ENCODE measurements at places on chromosomes 13 and 19.
A peak's percentile ranks its signal among the peaks of the same experiment; 100 is the strongest.

GRCh38 chr13:22278336-22278929, 607.6 kb downstream of the FGF9 start:
- DNase-seq = peak; percentile 2

DNA sequence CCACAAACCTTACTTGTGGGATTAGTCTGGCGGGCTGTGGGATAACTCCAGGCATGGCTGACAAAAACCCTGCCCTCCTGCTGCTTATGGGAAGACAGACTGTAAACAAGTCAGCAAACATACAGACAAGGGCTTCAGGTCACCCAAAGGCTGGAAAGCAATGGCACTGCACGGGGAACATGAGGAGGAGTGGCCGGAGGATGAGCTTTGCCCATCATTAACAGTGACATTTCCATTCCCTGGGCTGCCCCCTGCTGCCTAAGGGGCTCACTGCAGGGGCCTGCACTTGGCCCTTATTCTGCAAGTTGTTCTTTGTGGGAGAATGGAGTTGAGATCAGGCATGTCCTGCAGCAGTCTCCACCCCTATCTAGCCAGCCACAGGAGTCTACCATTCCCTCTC, 91.3 kb downstream of the UQCRFS1 start:
- DNase-seq = no peak

DNA sequence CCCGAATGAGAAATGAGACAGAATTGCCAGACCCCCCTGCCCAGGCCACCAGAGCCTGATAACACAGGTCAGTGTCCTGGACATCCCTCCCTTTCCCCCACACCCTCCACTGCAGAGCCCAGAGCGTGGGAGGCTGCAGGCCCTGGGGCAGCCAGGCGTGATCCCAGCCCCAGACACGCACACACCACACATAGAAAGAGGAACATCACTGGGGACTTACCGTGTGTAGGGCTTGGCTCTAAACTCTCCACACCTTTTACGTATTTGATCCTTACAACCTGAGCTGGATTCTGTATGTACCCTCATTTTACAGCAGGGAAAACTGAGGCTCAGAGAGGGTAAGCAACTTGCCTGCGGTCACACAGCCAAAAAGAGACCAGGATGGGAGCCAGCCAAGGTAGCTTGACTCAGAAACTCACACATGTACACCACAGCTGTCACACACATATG, 334 bp upstream of the ANGPTL6 start:
- no peak for DNase-seq

DNA sequence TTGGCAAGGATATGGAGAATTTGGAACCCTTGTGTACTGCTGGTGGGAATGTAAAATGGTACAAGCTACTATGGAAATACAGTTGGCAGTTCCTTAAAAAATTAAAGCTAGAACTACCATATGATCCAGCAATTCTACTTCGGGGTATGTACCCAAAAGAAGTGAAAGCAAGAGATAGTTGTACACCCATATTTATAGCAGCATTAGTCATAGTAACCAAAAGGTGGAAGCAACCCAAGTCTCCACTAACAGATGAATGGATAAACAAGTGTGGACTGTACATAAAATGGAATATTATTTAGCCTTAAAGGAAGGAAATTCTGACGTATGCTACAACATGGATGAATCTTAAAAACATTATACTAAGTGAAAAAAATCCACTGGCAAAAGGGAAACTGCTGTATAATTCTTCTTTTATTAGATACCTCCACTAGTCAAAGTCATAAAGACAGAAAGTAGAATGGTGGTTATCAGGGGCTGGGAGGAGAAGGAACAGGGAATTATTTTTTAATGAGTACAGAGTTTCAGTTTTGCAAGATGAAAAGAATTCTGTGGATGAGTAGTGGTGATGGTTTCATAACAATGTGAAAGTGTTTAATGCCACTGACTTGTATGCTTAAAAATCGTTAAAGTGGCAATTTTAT, 141.6 kb downstream of the RXFP2 start:
- no peak for DNase-seq

DNA sequence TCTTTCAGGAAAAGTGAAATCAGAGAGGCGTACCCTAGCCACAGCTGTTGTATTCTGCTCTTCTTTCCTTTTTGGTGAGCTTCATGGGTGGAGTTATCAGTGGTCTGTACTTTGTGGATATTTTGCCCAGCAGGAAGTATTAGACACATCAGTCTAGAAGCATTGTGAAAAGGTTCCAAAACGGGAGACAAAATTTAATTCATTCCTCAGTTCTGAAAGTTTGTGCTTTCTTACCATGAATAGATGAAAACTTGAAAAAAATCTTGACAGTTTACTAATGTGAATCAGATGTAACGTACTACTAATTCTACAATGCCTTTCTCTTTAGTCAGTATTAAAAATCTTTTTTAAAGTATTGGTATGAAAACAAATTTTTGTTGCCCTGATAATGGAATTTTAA, 116.8 kb downstream of the DNAJC3 start:
- DNase-seq = no peak

- DNase-seq = no peak
Measured at GRCh38 chr19:34178274-34178610, 5.9 kb downstream of the LSM14A start.

DNA sequence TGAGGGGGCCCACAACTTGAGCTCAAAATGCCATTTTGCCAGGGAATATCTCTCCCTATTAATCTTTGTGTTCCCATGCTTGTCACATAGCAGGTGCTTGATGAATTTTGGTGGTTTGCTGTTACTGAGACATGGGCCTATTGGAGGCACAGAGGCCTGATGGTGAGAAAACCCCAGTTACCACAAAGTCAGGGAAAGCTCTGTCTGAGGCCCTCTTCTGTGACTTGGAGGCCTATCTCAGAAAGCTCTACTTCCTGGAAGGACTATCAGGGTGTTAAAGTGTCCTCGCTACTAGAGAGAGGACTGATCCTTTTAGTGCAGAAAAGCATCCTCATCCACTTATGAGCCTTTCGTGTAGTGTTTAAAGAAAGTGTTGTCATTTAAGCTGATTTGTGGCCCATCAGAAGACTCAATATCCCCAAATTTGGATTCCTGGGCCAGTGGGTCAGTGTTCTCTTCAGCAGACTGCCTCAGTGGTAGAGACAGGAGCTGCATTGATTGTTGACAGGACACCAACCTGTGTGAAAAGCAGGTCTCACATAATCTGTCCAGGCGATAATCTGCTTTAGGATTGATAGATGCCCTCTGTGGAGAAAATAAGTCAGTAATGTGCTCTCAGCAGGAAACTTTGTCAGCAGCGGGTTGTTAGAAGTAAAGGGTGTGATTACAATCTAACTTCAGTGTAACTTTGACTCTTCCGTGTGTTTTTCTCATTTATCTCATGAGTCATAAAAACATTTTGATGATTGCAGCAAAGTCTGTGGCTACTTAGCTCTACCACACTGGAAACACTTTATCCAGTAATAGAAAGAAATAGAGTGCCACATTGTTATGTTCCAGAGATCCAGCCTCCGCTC, 121.0 kb downstream of the AKAP11 start:
- DNase-seq = no peak

DNA sequence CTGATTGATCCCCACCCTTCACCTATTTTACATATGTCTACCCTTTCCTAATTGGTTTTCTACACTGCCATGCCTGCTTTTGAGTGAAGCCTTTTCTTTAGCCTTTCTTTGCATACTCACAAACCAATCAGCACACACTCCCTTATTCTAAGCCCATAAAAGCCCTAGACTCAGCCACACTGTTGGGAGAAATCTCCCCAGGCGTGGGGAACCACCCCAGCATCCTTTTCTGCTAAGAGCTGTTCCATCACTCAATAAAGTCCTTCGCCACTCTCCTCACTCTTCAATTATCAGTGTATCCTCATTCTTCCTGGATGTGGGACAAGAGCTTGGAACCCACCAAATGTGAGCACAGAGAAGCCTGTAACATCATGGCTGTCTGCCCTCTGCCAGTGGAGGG, 343.6 kb downstream of the SLITRK1 start:
- no peak for DNase-seq

GRCh38 chr19:4089400-4089908, 22.8 kb upstream of the ZBTB7A start:
- DNase-seq = no peak

- no peak for DNase-seq
Measured at GRCh38 chr13:29355029-29355428, 240.5 kb downstream of the SLC7A1 start.

All from NCI-H2107 (cell line).